Right ventricle myocardium inferior (tissue), 1 donor: ENCODE measurements at places on chromosomes 7 and 10. TPM values are rescaled to one million over a fixed set of nuclear protein-coding genes. Genes with fewer than 3 reads are reported as not detected.

- DNase-seq, result no peak
Observed at GRCh38 chr7:133491201-133491691, 238.4 kb downstream of the EXOC4 start.

DNA sequence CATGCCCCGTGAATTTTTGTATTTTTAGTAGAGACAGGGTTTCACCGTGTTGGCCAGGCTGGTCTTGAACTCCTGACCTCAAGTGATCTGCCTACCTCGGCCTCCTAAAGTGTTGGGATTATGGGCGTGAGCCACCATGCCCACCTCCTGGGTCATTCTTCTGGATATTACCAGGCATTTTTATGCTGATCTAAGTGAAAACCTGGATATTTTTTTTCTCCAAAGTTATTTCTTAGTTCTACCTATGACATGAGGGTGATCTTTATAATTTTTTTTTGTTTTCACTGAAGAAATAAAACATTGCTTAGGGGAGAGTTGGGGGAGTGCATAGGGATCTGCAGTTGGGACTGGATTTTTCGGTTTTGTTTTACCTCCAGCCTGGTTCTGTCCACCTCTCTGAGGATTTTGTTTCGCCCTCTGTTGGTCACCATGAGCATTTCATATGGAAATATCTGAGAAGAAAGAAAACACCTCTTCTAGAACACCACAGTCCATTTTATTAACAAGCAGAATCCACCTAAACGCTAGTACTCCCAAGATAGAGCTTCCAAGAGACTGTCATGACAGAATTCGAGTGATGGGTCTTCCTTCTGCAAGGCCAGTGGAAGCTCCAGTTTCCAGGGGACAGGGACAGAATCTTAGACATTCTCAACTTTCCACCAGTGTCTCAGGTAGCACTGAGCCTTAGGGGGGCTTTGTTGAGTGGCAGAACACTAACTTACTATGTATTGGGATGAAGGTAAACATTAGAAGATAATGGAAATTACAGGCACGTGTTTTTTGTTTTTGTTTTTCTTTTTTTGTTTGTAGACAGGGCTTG is 33.4 kb upstream of the AFAP1L2 start:
- DNase-seq, result no peak

DNA sequence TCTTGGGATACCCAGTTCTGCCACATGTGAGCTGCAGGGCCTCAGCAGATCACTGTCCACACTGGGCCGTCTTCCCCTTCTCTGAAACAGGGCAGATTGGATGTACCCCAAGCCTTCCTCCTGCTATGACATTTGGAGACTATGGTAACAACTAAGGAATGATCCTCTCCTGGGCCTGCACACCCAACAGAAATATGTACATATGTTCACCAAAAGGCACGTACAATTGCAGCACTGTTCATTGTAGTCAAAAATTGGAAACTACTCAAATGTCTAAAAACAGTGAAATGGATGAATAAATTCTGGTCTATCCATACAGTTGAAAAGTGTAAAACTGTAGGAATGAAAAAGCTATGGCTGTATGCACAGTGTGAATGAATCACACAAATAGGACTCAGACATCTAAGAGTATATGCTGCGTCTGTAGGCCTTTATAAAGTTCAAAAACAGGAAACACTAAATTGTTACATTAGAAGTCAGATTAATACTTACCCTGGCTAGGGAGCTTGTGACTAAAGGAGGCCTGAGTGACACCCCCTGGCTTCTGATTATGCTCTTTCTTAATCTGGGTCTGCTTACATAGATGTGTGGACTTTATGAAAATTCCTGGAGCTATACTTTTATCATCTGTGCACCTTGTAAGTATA is 16.1 kb upstream of the XPNPEP1 start:
- no peak for DNase-seq

- DNase-seq, result no peak
Observed at GRCh38 chr10:324593-324992, 189.3 kb downstream of the ZMYND11 start.

DNA sequence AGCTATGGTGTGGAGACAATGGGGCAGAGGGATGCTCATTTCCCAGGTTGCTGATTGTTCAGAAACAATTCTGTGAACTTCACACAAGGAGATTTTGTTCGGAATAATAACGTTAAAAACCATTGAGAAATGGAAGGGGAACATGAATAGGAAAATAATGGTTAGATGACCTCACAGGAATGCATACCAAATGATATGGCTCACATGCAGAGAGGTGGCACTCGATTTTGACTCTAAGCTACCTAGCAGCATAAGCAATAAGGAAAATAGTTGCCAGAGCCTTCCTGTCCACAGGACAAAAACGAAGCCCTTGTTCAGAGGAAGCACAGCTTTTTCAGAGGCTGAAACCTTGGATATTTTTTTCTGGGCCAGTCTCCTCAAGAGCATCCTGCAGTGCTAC is 293.1 kb downstream of the ZEB1 start:
- DNase-seq, result no peak

- no peak for DNase-seq
Observed at GRCh38 chr10:63464402-63465292, 1.1 kb downstream of the JMJD1C start.

DNA sequence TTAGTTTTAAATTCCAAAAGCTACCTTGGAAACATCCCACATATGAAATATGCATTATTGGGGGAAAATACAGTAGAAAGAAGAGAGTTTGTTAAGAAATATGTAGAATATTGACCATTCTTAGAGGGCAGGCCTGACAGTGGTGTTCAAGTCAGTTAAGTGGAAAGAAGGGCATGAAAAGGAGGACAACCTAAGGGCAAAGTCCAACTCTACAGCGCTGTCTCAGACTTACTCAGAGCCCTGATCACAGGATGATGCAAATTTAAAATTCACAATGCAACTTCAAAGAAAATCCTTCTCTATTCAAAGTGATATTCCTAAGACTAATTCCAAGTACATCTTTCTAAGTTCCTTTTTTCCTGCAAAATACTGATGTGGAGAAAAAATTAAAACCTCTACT is 139.1 kb upstream of the LRRTM3 start:
- no peak for DNase-seq

GRCh38 chr7:148156233-148156632 is 434.3 kb upstream of the C7orf33 start:
- DNase-seq, result no peak

PRF1 gene
- 4.3 TPM for total RNA-seq
